ENCODE measurements at places on chromosomes 6 and 20. TPM values are rescaled to one million over a fixed set of nuclear protein-coding genes. Genes with fewer than 3 reads are reported as not detected.

Gene REV3L
- total RNA-seq: 63.7 TPM

Gene NOX3
- not detected for total RNA-seq

- no peak for DNase-seq
These were observed 19.0 kb downstream of the DLL1 start for GRCh38 chr6:170271771-170272314.

DNA sequence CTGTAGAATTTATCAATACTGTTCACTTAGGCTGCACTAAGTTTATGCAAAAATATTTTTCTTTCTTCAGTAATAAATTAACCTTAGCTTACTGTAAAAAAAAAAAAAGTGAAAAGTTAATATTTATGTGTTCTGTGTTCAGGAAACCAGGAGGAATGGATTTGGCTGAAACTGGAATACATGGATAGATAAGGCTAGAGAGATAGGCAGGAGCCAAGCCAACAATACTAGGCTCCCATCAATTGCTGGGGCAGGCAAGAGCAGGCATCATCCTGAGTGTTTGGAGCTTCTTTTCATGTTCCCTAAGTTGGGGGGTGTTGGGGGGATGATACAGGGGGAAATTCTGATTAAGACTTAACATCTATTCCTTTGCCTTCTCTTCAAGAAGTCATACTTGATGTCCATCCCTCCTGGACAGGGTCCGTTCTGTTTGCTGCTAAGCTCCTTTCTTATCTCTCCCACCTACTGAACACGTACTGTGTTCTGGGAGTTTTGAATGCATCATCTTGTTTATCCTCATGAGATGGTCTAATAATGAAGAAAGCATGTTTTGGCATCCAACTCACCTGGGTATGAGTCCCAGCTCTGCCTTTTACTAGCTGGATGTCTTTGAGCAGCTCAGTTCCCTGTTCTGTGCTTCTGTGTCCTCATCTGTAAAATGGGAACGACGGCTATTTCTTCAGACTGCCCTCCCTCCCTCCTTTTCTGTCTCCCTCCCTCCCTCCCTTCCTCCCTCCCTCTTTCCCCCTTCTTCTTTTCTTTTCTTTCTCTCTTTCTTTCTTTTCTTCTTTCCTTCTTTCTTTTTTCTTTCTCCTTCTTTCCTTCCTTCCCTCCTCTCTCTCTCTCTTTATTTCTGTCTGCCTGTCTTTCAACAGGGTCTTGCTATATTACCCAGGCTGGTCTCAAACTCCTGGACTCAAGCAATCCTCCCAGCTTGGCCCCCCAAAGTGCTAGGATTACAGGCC is 6.4 kb upstream of the PROCR start:
- no peak for DNase-seq

Gene HAO1
- not detected for total RNA-seq

DNA sequence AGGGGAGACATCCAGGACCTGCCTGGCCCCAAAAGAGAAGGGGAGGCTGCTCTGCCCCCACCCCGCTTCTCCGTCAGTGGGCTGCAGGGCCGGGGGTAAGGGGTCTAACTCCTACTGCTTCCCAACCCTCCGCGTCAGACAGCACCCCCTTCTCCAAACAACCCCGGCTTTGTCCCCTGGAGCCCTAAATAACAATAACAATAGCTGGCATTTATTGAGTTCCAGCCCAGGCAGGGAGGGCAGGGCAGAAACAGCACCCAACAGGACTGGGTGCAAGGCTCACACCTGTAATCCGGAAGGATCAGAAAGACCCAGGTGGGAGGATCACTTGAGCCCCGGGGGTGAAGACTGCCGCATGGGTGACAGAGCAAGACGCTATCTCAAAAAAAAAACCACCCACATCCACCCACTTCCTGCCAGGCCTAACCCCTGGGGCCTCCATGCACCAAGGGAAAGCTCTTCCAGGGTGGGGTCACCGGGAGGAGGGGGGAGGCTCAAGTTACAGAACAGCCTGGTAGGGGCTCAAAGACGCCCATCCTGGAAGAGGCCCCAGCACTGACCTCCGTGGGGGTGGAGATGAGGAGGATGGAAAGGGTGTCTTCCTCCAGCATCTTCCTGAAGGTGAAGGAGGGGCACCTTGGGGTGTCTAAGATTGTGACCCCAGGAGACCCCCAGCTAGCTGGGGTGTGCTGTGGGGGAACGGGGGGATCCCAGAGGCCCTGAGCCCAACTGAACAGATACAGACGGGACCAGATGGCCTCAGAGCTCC is 1.3 kb upstream of the FNDC11 start:
- DNase-seq: no peak

Gene COL11A2
- total RNA-seq: 0.67 TPM

Gene CALHM5
- 2.8 TPM for total RNA-seq

All from mesenteric fat pad (tissue), 1 donor.